GM12864 (cell line): ENCODE measurements at places on chromosomes 4 and X.

GRCh38 chr4:54276641-54277430 lies 47.7 kb downstream of the PDGFRA start:
- no peak for DNase-seq

DNA sequence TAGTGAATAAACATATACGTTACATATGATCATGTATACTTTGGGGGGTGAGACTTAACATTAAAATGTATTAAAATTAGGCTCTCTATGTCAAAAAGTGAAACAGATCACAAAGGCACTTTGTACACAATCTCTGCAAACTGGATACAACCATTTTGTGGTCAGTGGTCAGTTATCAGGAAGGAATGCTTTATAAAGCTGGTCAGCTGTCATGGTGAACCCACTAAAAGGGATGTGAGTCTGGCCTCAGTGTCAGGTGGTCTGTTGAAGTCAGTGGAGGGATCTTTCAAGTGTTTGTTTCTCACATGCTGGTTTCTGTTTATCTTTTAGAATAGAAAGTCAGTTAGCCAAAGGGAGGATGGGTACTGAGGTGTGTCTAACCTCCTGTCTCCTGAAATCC lies 875.5 kb upstream of the INTU start:
- no peak for DNase-seq

- DNase-seq: no peak
Observed at GRCh38 chr4:18816228-18816895, 794.8 kb upstream of the LCORL start.

DNA sequence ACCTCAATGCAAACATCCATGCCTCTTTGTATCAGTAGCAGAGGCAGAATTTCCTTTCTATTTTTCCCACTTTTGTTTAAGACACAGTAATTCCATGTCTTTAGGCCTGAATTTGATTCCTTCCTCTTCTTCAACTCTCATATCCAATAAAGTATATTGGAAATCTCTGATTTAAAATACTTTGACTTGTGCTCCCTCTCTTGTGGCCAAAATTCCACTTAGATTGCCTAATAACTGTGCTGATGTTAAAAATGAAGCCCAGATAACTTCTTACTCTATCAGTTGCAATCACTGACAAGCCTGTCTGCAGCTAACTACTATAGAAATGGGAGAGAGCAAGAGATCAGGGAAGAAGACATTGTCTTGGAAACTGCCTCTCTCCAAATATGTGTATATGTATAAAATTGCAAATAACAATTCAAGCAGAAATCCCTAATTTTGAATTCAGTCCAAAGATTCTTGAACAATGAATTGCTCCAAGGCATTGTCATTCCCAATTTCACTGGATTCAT lies 163.5 kb upstream of the SPIN4 start:
- DNase-seq: no peak

GRCh38 chr4:113845138-113845537 lies 83.6 kb upstream of the CAMK2D start:
- DNase-seq: no peak

GRCh38 chr4:56874923-56875322 lies 32.8 kb upstream of the REST start:
- DNase-seq: no peak

- no peak for DNase-seq
Observed at GRCh38 chr4:73822389-73822788, 14.1 kb upstream of the CXCL6 start.
